ENCODE measurements at places on chromosomes 12 and 14.
A peak's percentile ranks its signal among the peaks of the same experiment; 100 is the strongest.

DNA sequence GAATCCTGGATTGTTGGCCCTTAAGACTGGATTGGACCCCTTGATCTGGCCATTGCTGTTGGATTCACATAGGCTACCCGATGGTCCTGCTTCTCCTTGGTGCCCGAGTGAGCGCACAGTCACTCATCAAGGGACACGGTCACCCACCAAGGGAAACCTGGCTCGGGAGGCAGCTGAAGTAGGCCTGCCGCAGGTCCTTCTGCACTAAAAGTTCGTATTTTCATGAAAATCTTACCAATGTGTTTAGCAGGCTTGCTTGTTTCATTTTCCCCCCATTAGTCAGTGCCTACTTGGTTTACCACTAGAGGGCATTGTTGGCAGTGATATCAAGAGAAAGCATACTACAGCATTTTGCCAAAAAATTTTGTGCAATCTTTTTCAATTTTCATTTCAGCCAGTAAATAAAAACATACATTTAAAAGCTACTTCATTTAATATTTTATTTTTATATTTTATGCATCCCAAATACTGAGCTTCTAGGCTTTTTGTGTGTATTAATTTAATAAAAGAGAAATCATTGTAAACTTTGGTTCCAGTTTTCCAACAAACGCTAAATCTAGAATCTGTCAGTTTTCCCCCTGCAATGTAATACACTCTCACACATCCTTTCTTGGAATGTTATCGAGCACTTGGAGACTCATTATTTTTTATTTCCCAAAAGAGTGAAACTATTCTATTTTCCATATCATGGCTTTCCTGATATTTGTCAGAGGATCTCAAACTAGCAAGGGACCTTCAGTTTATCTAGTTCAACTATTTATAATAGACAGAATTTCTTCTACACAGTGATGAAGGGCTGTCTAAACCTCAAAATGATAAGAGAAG is 116.7 kb downstream of the LMNTD1 start:
- peak; percentile 70 for DNase-seq

DNA sequence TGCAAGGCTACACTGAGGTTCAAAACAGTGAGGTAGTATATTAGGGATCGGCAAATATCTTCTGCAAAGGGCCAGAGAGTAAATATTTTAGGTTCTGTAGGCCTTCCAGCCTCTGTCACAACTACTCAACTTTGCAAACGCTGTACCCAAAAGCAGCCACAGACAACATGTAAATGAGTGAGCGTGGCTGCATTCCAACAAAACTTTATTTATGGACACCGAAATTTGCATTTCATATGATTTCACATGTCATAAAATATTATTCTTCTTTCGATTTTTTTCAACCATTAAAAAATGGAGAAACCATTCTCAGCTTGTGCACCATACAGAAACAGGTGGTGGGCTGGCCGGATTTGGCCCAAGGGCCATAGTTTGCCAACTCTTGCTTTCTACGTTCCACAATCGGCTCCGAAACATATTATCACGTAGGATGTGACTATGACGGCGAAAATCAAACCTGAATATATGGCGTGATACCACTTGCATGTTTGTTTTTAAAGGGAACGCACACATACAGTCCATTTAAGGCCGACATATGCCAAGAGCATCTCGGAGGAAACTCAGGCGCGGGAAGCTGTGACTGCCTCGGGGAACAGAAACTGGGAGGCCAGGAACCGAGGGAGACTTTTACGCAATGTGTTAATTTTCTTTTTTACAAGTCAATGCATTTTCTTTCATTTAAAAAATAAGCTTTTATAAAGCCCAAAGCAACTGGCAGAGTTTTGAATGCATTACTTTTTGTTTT is 7.1 kb downstream of the NCOR2 start:
- no peak for DNase-seq

DNA sequence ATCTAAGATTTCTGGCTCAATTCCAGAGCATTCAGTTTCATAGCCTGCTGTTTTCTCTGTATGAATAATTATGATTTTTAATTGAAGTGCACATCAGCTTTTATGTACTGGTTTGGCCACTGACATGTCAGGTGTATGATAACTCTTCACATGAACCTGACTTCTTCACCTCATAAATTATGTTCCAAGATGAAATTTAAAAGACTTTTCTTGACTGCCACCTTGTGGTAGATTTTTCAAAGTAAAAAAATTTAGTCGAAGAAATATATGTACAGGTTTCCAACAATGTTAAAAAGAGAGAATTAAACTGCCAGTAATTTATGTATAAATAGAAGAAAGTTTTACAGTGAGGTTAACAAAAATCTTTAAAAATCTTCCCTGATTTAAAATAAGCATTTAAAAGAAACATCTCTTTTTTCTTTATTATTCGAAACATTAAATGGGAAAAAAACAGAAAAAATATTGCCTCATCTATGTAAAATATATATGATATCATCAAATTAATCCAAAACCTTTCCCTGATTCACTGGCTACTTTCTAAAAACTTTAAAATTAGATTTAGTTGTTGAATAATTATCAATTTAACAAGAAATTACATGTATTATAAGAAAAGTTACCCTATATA is 124.9 kb upstream of the ATXN7L3B start:
- peak; percentile 28 for DNase-seq

DNA sequence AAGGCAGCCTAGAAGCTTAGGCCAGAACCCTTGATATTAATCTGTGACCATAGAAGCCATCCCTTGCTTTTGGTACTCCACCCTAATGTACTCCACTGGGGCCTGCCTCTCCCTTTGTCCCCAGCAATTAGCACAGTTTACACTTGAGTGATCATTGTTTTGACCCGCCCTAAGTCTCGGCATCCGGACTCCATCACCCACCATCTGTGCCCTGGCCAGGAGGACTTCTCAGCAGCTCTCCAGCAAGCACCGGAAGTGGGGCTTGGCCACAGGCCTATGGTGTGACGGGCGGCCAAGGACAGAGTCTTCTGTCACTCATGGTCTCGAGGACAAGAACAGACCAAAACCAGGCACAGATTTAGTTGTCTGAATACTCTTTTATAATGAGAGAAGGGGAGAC is 126.5 kb upstream of the NTF3 start:
- DNase-seq: no peak

GRCh38 chr12:91381309-91381804 is 198.7 kb upstream of the DCN start:
- no peak for DNase-seq

GRCh38 chr14:97276573-97276972 is 479.4 kb downstream of the VRK1 start:
- no peak for DNase-seq

GRCh38 chr14:79730953-79731352 is 480.4 kb downstream of the DIO2 start:
- DNase-seq: no peak

DNA sequence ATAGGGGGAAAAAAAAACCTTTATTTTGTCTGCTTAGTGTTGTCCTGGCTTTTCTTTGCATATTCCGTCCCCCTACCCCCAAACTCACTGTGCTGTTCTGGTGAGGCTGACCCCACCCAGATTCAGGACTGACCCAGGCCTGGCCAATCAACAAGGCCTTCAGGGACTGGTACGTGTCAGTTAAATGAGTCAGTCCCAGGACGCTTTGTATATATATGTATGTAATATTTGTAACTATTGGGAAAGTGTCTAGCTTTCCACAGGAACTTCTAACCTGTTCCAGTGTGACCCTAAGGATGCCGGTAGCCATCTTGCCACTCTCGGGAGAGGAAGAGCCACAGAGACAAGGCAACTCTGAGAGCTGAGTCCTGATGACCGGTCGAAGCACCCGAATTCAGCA is 107.4 kb downstream of the VCPKMT start:
- DNase-seq: no peak

DNA sequence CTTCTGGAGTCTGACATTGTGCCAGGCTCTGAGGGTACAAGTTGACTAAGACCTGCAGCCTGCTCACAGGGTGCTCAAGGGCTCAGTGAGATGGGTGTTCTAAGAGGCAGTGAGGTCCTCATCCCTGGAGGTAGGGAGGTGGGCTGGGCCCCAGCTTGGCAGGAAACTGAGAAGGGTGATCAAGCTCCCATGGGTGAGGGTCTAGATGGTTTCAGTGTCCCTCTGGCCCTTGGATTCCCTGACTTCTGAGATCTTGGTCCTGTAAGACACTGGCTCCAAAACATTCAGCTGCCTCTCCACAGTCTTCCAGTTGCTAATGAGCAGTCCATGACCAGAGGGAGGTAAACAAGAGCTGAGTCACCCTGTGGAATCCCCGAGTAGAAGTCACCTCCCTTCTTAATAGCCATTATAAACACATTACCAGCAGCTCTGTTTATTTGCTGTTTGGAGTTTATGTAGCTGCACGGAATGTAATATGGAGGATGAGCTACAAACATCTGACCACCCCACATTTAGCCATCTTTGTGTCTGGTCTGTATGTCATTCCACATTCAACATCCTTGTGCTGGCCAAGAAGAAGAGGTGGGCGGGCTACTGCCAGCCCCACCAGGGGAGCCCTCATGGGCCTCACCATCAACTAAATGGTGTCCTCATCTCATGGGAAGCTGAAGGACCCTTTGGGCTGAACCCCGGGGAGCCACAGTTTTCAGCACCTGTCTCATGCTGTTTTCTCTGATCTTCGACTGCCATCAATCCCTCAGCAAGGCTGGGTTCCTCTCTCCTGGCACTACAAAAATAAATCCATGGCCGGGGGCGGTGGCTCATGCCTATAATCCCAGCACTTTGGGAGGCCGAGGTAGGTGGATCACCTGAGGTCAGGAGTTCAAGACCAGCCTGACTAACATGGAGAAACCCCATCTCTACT is 37.2 kb upstream of the BDKRB2 start:
- no peak for DNase-seq

DNA sequence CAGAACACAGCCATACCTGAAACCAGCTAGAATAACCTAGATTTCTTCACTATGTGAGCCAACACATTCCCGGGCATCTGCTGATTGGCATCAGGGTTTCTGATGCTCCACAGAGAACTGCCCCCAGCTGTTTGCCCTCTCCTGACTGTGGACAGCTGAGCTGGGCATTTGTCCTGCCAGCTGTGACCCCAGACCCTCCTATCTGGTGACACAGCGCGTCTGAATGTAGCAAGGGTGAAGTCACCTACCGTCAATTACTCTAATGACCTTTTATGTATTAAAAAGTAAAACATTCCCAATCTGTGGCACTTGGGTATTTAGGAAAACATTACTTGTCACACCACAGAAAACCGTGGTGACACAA is 29.7 kb upstream of the SFSWAP start:
- DNase-seq: no peak

GRCh38 chr14:93960108-93960475 is 16.3 kb downstream of the ASB2 start:
- DNase-seq: no peak

DNA sequence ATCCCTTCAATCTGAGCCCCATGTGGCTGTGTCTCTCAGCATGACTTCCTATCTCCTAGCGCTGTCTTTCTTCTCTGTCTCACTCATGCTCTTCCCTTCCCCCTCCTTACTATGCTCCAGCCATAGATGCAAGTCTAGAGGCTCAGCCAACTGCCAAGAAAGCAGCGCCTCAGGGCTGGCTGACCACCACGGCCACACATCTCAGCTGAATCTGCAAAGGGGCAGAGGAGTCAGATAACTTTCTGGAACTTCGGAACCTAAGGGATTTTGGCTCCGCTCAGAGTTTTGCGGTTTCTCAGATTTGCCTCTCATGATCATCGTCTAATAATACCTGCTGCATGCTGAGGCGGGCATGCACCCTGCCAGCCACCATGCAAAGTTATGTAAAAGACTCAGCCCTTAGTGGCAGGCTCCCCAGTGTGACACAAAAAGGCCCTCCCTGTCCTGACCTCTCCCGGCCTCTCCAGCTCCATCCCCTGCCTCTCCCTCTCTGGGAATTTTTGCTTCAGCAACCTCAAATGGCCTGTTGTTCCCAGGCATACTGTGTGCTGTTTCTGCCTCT is 5.0 kb upstream of the FGF6 start:
- DNase-seq: no peak

GRCh38 chr12:93585247-93585646 is 12.8 kb downstream of the SOCS2 start:
- DNase-seq: no peak

GRCh38 chr12:115456946-115457689 is 773.1 kb upstream of the TBX3 start:
- peak; percentile 24 for DNase-seq

DNA sequence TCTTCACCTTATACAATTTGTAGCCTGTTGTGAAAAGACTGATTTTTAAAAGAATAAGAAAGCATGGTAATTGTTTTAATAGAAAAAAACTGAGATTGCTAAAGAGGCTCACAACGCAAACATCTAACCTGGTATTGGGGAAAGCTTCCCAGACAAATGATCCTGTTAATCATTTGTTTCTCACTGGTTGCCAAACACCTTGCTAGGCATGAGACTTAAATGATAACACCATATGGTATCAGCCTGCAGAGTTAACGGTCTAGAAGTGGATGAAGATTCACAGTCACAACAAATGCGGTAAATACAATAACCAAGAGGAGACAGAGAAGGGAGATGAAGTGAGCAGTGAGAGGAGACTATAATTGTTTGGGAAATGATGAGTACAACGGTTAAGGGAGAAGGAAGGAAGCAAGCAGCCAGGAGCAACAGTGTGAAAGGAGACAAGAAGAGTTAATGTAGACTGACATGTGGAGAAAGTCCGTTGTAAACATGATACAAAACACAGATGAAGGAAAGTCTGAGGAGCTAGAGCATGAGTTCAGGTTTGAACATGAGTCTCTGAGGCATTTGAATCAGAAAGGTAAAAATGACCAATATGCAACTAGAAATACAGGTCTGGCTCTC is 19.8 kb downstream of the GXYLT1 start:
- no peak for DNase-seq

GRCh38 chr12:51391283-51392123 is at the start of gene GALNT6:
Gene GALNT6, minus strand, starts transcription at chr12:51391406. Its CDS starts 11,625 bp downstream, at chr12:51379781.
- DNase-seq: no peak

- no peak for DNase-seq
Measured at GRCh38 chr14:80055667-80056496, 155.4 kb downstream of the DIO2 start.
